Central memory CD8-positive, alpha-beta T cell (primary cell): ENCODE measurements at places on chromosomes 5 and 9.
A peak's percentile ranks its signal among the peaks of the same experiment; 100 is the strongest.

DNA sequence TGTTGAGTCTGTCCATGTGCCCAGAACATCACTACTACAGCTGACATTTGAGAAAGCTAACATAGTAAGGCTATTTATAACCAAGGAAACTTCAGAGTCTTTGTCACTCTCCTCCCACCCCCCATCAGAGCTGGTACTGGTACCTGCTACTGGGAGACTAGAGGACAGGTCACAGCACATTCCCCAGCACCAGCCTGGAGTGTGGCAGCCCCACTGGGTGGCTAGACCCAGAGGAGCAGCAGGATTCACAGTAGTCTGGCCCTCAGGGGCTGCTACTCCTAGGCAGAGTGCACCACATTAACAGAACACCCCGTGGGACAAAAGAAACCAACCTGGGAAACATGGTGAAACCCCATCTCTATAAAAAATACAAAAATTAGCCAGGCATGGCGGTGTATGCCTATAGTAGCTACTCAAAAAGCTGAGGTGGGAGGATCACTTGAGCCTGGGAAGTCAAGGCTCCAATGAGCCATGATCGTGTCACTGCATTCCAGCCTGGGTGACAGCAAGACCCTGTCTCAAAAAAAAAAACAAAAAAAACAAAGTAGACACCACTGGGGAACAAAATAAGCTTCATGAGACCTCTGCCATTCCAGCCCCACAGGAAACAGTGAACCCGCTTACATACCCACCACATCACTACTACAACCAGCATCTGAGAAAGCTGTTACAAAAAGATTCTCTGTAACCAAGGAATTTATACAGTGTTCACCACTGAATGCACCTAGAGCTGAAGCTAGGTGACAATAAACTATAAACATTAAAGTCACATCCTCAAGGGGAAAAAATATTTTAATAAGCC is 26.3 kb upstream of the PTGER4 start:
- no peak for DNase-seq

- DNase-seq: no peak
Observed at GRCh38 chr9:16090907-16091629, 538.2 kb downstream of the CCDC171 start.

DNA sequence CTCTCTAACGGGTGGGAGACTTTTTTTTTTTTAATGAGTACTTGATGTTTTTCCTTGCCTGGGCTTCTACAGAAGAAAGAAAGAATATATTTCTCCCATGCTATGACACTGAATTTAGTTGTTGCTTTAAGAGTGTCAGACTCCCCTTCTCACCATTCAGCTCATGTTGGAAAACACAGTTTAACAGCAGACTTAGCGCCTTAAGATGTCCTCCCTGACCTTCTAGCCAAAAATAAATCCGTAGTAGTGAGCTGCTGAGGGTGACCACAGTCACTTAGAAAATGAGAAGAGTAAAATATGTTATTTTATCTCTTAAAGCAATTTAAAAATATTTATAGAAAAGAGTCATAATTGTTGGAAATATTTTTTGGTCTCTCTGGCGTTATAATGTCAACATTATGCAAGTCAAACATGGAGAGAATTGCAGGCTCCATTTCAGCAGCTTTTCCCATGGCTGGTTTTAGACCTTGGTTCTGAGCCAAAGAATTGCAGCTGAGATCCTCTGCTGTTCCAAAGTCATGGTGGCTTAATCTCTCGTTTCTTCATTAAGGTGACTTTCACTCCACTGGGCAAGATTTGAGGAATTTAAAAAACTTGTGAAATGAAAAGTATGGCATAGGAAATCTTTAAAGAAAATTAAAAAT is 143.5 kb downstream of the GHR start:
- no peak for DNase-seq

DNA sequence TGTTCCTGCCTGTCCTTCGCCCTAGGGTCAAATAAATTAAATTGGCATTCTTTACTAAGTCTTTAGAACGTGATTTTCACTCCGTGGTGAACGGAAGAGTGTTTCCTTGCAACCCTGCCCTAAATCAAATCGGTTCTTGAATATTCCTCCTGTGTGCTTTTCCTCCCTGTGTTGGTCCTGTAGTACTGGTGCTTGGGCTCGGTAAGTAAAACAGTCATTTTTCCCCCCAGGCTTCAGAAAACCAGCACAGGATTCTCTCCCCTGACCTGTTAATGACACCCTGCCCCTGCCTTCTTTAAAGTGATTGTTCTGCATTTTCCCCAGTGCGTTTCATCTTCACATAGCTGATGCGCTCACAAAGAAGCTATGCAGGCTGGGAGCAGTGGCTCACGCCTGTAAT is 96.0 kb downstream of the AK8 start:
- DNase-seq: no peak

DNA sequence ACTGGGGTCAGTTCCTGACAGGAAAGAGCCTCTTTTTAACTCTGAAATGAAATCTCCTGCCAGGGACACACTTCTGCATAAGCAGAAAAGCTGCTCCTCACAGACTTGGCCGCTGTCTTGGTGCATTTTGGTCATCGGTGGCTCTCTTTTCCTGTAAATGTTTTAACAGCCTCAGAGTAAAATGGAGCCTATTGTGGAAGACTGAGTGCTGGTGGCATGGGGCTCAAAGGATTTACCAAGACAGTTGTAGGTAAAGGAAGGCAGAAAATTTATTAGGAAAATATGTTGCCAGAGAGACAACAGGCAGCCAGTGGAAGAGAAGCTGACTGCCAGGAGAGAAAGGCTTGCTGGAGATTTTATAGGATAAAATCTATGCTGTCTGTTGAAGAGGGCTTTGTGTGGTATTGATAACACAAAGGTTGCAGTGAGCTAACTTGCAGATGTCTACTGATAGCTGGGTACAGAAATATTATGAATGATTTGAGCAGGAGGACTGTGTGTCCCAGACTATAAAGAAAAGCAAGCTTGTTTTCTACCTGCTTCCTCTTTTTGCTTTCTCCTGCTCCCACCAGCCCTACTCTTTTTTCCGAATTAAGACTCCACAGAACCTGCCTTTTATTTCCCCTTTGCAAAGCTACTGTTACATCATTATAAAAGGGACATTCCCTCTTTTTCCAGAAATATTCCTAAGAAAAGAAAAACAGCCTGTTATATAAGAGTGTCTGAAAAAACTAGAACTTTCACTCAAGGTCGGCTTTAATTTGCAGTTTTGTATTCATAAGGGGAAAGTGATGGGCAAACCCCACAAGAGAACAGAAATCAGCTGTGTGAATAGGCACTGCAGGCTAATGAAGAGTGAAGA is 27.9 kb upstream of the IFNA14 start:
- no peak for DNase-seq

DNA sequence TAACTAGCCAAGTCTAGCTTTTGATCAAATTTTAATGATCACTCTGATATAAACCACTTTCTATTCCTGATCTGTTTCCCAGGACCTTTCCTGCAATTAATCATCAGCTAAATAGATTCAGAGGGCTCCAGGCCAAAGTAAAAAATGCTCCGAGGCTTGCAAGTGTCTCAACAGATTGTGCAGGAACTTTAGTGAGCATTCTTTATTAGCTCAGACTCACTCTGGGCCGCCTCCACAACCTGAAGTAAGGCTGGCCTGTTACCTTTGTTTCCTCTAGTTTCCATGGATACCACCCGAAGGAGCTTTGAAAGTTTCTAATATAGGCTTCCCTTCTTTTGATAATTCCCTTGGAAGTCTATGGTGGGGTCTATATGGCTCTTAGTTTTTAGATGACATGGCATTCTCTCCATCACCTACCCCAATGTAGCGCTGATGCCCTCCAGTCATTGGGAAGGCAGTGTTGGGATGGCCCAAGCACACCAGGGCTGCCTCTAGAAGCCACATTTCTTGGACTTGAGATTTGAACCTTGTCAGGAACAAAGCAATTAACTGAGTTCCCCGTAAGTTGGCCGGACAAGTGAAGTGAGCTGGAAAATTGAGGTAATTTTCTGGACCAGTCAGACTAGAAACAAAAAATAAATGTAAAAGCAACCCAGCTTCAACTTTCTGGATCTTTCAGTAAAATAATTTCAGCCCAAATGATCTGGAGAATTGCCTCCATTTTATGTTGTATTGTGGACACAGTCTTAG is 97.6 kb upstream of the LHFPL2 start:
- no peak for DNase-seq

- DNase-seq: no peak
Observed at GRCh38 chr9:120642129-120642770, 62.3 kb upstream of the CDK5RAP2 start.

DNA sequence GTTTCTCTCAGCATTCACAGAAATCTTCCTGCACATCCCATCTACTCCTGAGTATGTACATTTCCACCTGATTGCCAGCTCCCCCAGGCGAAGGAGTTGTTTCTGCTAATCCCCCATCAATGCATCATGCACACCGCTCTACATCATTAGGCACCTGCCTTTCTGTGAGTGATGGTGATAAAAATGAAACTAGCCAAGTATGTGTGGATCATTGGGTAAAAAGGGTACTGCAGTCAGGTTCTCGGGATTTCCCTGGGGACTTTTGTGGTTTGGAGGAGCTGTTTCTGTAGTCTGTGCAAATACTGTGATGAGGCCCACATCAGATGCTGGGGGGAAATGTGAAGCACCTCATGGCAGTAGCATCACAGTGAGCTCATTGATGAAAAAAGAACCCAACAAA is 30.4 kb downstream of the CAMK4 start:
- DNase-seq: peak; percentile 25

- DNase-seq: no peak
Observed at GRCh38 chr9:135096408-135096895, 9.0 kb downstream of the OLFM1 start.

- no peak for DNase-seq
Observed at GRCh38 chr9:97438666-97439065, 26.8 kb downstream of the TDRD7 start.

DNA sequence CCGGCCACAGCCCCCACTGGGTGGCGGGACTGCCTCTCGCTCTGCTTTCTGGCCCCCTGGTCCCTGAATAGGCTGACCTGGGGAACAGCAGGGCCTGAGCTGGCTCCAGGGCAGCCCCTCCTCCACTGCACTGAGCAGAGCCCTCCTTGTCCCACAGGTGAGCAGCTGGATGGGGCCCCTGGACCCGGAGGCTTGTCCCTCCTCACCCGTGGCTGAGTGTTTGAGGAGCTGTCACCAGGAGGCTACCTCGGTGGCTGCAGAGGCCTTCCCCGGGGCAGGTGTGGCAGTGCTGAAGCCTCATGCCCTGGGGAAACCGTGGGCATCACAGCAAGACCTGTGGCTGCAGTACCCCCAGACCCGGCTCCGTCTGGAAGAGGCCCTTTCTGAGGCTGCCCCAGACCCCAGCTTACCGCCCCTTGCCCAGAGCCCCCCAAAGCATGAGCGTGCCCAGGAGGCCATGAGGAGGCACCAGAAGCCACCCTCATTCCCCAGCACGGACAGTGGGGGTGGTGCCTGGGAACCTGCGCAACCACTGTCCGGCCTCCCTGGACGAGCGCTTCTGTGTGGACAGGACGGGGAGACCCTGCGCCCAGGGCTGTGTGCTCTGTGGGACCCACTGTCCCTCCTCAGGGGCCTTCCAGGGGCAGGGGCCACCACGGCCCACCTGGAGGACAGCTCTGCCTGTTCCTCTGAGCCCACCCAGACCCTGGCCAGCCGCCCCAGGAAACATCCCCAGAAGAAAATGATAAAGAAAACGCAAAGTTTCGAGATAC is 28.5 kb upstream of the LRRC14B start:
- no peak for DNase-seq

GRCh38 chr5:136034984-136035383 is 6.2 kb downstream of the TGFBI start:
- DNase-seq: no peak

DNA sequence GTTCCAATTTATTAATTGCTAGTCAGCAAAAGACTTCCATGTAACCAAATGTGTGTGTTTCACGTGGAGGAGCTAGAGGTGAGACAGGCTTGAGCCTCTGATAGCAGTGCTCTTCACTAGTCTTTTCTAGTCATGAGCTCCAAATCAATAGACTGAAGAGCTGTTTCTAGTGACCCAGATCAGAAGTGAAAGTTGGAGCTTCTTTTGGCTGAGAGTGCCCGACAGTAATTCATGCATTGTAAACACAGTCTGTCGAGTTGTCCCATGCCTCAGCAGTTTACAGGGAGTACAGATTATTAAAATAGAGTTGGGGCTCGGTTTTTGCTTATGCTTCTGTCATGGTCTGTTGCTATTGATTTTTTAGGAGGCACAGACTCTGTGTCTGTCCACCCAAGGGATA is 793.1 kb downstream of the DTWD2 start:
- no peak for DNase-seq

DNA sequence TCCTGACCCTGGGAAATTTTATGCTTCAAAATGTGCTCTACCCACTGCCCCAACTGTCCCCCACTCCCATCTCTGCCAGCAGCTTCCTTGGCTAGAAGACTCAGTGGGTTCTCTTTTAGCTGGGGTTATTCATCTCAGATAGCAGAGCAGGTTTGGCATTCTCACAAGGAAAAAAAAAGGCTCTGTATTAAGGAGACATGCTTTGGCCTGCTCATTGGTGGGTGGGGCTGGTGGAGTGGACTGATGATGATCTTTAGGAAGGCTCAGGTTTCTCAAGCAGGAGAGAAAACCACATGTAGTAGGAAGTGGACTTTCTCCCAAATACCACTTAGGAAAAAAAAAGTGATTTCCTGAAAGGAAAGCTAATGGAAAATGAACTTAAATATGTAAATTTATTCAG is 279.2 kb upstream of the ZNF462 start:
- DNase-seq: no peak

DNA sequence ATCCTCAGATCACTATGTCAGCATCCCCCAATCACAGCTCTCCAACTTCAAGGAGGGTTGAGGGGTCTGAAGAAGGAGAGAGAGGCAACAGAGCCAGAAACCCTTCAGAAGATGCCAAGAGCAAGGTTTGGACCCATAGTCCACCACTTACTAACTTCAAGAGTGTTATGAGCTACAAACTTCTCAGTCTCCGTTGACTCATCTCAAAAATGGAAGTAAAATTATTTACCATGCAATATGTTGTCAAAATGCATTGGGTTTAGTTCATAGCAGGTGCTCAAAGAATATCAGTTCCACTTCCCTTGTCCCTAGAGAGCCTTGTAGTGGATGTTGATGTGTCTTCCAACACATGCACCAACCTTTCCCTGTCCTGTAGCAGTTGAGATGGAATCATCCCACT is 116.0 kb downstream of the KCNIP1 start:
- DNase-seq: no peak

DNA sequence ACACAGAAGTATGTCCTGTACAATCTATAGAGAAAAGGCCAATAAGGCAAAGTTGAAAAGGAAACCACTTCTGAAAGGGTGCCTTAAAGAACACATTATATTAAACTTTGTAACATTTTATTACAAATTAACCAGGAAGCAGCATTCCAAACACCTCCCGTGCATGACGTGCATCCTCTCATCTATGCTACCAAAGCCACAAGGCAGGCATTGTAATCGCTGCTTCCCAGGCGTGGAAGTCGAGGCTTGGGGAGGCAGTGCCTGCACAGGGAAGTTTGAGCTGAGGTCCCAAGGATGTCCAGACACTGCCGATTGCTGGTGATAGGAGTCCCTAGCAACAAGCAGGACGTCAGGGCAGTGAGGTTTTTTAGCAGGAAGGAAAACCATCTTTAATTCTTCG is 44.3 kb upstream of the BARHL1 start:
- no peak for DNase-seq

- no peak for DNase-seq
Observed at GRCh38 chr9:16132513-16132912, 579.7 kb downstream of the CCDC171 start.
